Coronary artery (tissue), 2 donors: ENCODE measurements at places on chromosomes 2 and 18.

DNA sequence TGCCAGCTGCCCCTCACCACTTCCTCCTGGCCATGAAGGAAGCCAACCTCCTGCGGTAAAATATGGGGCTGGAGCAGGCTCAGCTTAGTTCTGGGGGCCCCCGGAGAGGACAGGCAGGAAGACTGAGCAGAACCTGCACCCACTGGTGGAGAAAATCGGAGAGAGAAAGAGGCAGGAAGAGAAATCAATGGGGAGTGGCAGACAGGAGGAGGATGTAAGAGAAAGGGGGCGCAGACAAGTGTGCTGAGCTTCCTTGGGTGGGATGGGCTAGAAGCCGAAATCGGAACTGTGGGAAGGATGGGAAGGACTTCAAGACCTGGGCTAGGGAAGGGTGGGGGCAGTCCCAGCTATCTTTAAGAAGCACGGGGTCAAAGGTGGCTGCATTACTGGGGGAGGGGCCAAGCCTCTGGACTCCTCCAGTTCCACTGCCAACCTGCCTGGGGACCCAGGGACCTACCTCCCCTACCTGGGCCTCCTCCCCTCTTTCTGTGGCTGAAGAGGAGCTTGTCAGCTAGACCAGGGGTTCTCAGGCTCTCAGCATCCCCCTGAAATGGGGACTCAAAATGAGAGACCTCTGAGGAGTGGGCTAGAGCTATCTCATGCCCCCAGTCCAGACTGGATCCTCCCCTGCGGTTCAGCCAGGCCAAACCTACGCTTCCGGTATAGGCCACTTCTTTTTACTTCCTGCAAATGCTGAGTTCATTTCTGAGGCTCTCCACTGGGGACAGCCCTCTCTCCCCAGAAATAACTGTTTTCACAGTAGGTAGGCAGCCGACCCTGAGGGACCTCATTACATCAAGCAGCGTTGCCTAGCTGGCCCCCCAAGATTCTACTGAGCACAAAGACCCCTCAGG lies 33.6 kb upstream of the B3GNT7 start:
- peak; percentile 64 for DNase-seq

DNA sequence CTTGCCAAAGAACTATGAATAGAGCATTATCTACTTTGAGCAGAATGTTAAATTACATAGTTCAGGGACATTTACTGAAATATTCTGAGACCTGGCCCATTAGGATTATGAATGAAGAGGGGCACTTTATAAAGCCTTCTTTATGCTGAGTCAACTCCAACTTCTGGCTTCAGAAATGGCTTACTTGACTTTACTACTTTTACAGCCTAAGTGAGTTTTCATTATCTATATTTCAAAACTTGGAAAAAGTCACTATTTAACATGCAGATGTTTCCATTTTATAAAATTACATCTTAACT lies 37.7 kb downstream of the SESTD1 start:
- DNase-seq: no peak

GRCh38 chr18:79672490-79673276 lies 6.9 kb upstream of the CTDP1 start:
- no peak for DNase-seq

DNA sequence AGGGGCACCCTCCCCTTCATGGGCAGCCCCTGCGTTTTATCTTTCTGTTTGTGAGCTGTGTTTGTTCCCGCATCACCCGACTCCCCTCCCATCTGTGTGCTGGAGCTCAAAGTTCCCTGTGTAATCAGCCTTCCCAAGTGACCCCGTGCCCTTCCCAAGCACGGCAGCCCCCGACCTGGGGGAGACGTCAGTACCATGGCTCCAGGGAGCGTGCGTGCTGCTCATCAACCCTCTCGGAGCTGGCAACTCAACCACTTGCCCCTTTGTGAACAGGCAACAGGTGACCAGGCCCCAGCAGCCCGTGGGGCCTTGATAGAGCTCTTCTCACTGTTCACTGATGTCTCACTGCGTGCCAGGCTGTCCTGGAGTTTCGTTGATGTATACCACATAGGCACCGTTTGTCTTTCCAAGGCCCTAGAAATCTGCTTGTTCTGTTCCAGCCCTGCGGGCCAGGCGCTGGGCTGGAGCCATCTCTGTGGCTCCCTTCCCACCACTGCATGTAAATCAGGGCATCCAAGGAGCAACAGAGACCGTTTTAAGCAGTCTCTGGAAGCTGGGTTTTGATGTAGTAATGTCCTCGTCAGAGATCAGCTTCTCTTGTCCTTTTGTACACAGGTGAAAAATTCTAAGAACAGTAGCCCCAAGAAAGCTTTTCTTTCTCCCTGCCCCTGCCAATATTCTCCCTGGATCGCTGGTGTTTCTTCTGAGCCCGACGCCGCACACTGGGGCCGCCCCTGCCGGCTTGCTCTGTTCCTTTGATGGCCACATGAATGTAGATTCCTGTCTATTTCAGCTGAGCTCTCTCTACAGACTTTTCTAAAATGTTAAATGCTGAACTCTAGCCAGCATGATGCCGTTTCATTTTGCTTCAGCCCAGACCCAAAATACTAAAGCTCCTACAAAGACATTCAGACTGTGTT lies 107.0 kb upstream of the PTPRM start:
- no peak for DNase-seq

GRCh38 chr2:173164396-173164795 lies 88.8 kb downstream of the MAP3K20 start:
- DNase-seq: no peak
